ENCODE measurements at places on chromosomes 1 and 21. TPM values are rescaled to one million over a fixed set of nuclear protein-coding genes. Genes with fewer than 3 reads are reported as not detected.

Gene TFF2
- 0.33 TPM for total RNA-seq

Gene AVPR1B
- 0.46 TPM for total RNA-seq

Gene PTGFR
- total RNA-seq: 0.11 TPM

Gene PRMT6
- total RNA-seq: 30.7 TPM

Gene PGD
- total RNA-seq: 278 TPM

Gene OSCP1
- 2.0 TPM for total RNA-seq

- H3K36me3 ChIP-seq: no peaks in the 10 kb centered on the region
- H3K4me3 ChIP-seq: no peak overlapping the region
- no peaks in the 10 kb centered on the region for H3K4me1 ChIP-seq
- no peaks in the 10 kb centered on the region for H3K27me3 ChIP-seq
- no peak for DNase-seq
- no peak overlapping the region for H3K27ac ChIP-seq
Measured at GRCh38 chr1:82099170-82099569, 298.4 kb downstream of the ADGRL2 start.

DNA sequence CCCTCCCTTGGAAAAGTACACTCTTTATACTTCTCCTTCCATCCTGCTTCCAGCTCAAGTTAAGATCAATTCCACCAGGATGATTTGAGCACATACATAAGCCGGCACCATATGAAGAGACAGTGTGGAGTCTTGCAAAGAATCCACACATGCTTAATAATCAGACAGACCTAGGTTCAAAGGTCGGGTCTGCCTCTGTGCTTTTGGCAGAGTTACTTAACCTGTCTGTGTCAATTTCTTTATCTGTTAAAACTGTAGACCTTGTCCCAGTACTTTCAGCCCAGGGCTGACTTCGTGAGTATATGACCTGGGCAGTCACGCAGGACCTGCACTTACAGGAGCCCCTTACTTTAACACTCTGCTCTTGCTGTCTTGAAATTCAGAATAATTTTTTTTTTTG lies 30.2 kb upstream of the BECN2 start:
- no peaks in the 10 kb centered on the region for H3K27me3 ChIP-seq
- H3K4me3 ChIP-seq: no peak overlapping the region
- H3K4me1 ChIP-seq: peaks cover 4% of the 10 kb centered on the region

- H3K27me3 ChIP-seq: no peaks in the 10 kb centered on the region
- no peak for DNase-seq
- no peak overlapping the region for H3K27ac ChIP-seq
- H3K4me1 ChIP-seq: no peaks in the 10 kb centered on the region
Measured at GRCh38 chr1:201002510-201002909, 21.0 kb downstream of the KIF21B start.

DNA sequence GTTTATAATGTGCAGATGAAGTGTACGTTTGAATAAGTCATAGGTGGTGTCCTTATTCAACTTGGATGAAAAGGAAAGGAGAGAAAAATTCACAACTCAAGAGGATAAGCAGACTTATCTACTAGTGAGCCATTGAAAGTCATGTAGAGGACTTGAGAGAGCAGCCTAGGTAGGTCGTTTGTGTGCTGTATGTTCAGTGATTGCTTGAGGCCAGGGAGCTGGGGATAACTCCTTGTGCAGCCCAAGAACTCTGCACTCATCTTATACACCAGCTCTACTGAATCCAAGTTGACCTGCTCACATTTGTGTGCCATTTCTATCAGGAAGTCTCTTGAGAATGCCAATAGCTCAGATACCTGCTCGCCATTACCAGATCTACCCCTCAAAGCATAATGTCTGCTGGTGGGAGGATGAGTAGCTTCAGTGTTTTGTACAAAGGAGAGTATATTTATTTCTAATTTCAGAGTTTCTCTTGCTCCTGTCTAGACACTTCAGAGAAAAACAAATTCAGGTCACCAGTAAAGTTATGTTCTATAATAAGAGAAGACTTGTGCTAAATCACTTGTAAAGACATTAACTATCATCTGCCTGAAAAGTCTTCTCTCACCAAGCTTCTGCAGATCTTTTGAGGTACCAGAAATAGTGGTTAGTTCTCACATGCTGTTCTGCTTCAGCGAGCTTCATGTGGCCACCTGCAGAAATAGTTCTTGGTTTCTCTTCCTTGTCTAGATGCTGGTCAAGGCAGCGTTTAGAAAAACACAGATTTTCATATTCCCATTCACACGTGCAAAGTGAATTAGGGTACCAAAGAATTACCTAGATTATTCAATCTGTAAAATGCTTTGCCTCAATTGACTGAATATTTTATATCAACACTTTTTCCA lies 10.8 kb downstream of the S1PR1 start:
- H3K4me1 ChIP-seq: no peaks in the 10 kb centered on the region
- H3K4me3 ChIP-seq: no peak overlapping the region
- H3K27me3 ChIP-seq: no peaks in the 10 kb centered on the region
- no peaks in the 10 kb centered on the region for H3K36me3 ChIP-seq

DNA sequence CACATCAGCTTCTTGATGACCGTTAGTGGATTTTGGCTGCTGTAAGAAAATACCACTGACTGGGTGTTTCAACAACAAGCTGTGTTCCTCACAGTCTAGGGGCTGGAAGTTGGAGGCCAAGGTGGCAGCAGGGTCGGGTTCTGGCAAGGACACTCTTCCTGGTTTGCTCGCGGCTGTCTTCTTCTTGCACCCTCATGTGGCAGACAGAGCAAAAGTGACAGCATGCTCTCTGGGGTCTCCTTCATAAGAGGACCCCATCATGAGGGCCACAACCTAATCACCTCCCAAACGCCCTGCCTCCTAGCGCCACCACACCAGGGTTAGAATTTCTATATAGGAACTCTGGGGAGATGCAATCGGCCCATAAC lies 18.6 kb upstream of the TSPEAR start:
- no peaks in the 10 kb centered on the region for H3K36me3 ChIP-seq
- H3K27me3 ChIP-seq: no peaks in the 10 kb centered on the region
- H3K27ac ChIP-seq: no peak overlapping the region
- peaks cover 5% of the 10 kb centered on the region for H3K4me1 ChIP-seq

- peaks cover 33% of the 10 kb centered on the region for H3K36me3 ChIP-seq
- no peak overlapping the region for H3K4me3 ChIP-seq
- no peak overlapping the region for H3K27ac ChIP-seq
- H3K27me3 ChIP-seq: no peaks in the 10 kb centered on the region
- H3K4me1 ChIP-seq: peaks cover 4% of the 10 kb centered on the region
Measured at GRCh38 chr1:89616844-89617627, 15.9 kb upstream of the LRRC8C start.

- H3K27ac ChIP-seq: no peak overlapping the region
- DNase-seq: no peak
- H3K4me3 ChIP-seq: peak overlapping the region; percentile 76
Measured at GRCh38 chr21:41425588-41425953, 468 bp upstream of the MX1 start.

- DNase-seq: no peak
- peaks cover 80% of the 10 kb centered on the region for H3K36me3 ChIP-seq
- H3K4me1 ChIP-seq: peaks cover 5% of the 10 kb centered on the region
- no peak overlapping the region for H3K27ac ChIP-seq
- H3K4me3 ChIP-seq: no peak overlapping the region
- H3K27me3 ChIP-seq: no peaks in the 10 kb centered on the region
Measured at GRCh38 chr1:117098287-117098890, 23.2 kb downstream of the TRIM45 start.

GRCh38 chr1:23126801-23127200 lies 41.9 kb downstream of the LUZP1 start:
- H3K27ac ChIP-seq: no peak overlapping the region
- no peak for DNase-seq
- H3K27me3 ChIP-seq: no peaks in the 10 kb centered on the region
- H3K4me1 ChIP-seq: peaks cover 48% of the 10 kb centered on the region

- peaks cover 3% of the 10 kb centered on the region for H3K36me3 ChIP-seq
- H3K27ac ChIP-seq: no peak overlapping the region
- H3K4me1 ChIP-seq: peaks cover 7% of the 10 kb centered on the region
- DNase-seq: no peak
Measured at GRCh38 chr1:11714831-11715575, 20.9 kb upstream of the AGTRAP start.

- peak within 1 kb of the TSS; percentile 95 for H3K4me3 ChIP-seq
- H3K4me1 ChIP-seq: 0 out of 2 replicates have a peak, but pooled peaks cover 3% of the 10 kb centered on the region
- DNase-seq: peak; percentile 69
- no peaks in the 10 kb centered on the region for H3K36me3 ChIP-seq
- peak within 1 kb of the TSS; percentile 96 for H3K27ac ChIP-seq
Measured at GRCh38 chr1:44405031-44405797, at the start of gene RNF220. Gene RNF220, plus strand, starts transcription at chr1:44405255.

DNA sequence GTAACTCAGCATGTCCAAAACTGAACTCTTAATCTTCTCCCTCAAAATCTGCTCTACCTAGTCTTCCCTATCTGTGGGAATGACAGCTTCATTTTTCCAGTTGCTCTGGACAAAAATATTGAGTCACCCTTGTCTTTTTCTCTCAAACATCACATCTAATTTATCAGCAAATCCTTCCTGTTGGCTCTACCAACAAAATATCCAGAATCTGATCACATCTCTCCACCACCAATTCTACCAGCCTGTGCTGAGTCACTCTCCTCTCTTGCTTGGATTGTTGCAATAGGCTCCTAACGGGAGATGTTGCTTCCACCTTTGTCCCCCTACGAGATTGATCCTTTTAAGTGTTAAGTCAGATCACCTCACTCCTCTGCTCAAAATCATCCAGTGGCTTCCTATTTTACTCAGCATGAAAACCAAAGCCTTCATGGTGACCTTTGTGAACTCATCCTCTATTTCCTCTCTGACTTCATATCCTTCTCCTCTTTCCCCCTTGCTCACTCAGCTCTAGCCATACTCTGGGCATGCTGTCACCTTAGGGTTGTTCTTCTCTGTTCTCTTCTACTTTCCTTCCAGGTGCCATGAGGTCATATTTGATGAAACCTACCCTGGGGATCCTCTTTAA lies 21.5 kb upstream of the SMYD2 start:
- H3K27me3 ChIP-seq: no peaks in the 10 kb centered on the region
- no peak overlapping the region for H3K27ac ChIP-seq
- no peak overlapping the region for H3K4me3 ChIP-seq

- DNase-seq: no peak
- peaks cover 27% of the 10 kb centered on the region for H3K4me1 ChIP-seq
- peak overlapping the region; percentile 73 for H3K27ac ChIP-seq
- no peaks in the 10 kb centered on the region for H3K36me3 ChIP-seq
- H3K4me3 ChIP-seq: no peak overlapping the region
- H3K27me3 ChIP-seq: no peaks in the 10 kb centered on the region
Measured at GRCh38 chr1:38118976-38119375, 72.4 kb upstream of the POU3F1 start.

DNA sequence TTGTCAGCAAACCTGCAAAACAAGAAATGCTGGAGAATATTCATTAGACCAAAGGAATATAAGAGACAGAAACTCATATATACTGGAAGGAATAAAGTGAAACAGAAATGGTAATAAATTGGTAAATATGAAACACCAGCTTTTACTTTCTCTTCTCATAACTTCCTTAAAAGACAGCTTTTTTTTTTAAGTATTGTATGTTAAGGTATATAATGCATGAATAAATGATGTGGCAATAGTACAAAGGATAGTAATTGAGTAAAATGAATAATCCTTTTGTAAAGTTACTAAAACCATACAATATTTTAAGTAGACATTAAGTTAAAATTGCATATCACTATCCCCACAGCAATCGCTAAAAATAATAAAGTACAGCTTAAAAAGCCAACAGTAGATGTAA lies 64.8 kb downstream of the TRIM33 start:
- peaks cover 13% of the 10 kb centered on the region for H3K36me3 ChIP-seq
- H3K4me1 ChIP-seq: peaks cover 3% of the 10 kb centered on the region
- no peak for DNase-seq
- no peaks in the 10 kb centered on the region for H3K27me3 ChIP-seq
- no peak overlapping the region for H3K4me3 ChIP-seq

DNA sequence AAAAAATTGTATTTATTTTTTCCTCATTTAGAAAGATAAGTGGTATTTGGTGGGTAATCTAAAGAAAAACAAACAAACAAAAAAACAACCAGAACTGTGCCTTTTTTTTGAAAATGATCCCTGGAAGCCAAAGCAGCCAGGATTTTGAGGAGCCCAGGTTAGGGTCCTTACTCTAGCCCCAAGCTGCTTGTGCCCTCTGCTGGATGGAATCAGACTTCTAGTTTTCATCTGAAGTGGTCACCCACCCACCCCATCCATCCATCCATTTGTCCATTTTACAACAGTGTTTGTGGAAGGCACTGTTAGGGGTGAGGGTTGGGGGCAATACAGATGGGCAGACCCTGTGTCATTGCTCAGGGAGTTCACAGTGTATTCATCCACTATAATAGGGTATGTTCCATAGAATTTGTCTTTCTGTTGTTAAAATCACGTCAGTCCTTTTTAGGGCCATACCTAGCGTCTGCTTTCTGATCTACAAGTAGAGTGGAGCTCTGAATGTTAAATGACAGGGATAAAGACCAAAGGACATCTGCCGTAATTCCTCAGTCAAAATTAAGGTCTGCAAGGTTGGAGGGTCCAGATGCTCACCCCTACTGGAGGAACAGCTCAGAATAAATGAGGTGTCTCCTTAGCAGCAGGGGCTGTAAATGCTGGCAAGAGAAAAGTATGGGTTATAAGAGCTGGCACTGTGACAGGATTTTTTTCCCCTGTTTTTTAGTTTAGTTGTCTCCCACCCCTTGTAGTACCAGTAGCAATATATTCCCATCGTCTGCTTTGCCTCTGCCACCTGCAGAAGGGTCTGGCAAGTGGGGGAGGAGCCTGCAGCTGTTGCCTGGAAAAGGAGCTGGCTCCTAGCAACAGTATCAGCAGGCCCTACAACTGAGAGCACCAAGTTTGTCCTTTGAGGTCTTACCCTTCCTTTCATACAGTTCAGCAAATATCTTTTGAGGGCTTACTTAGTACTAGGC lies 3.2 kb downstream of the LRRC42 start:
- peaks cover 52% of the 10 kb centered on the region for H3K4me1 ChIP-seq
- peak overlapping the region; percentile 47 for H3K27ac ChIP-seq
- H3K36me3 ChIP-seq: peaks cover 19% of the 10 kb centered on the region
- DNase-seq: peak; percentile 44
- no peak overlapping the region for H3K4me3 ChIP-seq

GRCh38 chr1:210441028-210441427 lies 112.3 kb downstream of the HHAT start:
- H3K4me1 ChIP-seq: peaks cover 19% of the 10 kb centered on the region
- H3K27me3 ChIP-seq: no peaks in the 10 kb centered on the region
- no peak overlapping the region for H3K4me3 ChIP-seq
- DNase-seq: no peak
- no peaks in the 10 kb centered on the region for H3K36me3 ChIP-seq

DNA sequence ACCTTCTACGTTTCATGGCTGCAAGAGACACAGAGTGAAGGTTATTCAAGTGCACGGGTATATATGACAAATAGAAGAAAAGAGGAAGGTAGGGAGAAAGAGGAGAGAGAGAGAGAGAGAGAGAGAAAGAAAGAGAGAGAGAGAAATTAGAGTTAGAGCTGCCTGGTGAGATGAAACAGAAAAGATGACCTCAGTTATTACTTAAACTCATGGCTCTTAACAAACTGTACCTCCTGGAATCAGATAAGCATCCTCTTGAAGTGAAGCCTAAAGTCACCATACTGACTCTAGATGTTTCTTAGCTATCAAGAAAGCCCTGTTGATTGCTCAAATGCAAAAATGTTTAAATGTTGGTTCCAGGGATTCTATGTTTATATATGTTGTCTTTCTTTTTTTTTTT lies 597.7 kb upstream of the ZP4 start:
- no peak overlapping the region for H3K4me3 ChIP-seq
- DNase-seq: no peak
- H3K27ac ChIP-seq: no peak overlapping the region
- H3K36me3 ChIP-seq: peaks cover 2% of the 10 kb centered on the region

GRCh38 chr1:154406886-154407197 lies 1.7 kb downstream of the IL6R start:
- H3K27ac ChIP-seq: no peak overlapping the region
- peak overlapping the region; percentile 67 for H3K4me3 ChIP-seq
- peaks cover 40% of the 10 kb centered on the region for H3K4me1 ChIP-seq
- H3K36me3 ChIP-seq: no peaks in the 10 kb centered on the region
- DNase-seq: no peak
- peaks cover 49% of the 10 kb centered on the region for H3K27me3 ChIP-seq
